ENCODE measurements at places on chromosomes 2 and 18. TPM values are rescaled to one million over a fixed set of nuclear protein-coding genes. Genes with fewer than 3 reads are reported as not detected.

- DNase-seq = no peak
Observed at GRCh38 chr2:130165293-130166016, 15.9 kb downstream of the SMPD4 start.

DNA sequence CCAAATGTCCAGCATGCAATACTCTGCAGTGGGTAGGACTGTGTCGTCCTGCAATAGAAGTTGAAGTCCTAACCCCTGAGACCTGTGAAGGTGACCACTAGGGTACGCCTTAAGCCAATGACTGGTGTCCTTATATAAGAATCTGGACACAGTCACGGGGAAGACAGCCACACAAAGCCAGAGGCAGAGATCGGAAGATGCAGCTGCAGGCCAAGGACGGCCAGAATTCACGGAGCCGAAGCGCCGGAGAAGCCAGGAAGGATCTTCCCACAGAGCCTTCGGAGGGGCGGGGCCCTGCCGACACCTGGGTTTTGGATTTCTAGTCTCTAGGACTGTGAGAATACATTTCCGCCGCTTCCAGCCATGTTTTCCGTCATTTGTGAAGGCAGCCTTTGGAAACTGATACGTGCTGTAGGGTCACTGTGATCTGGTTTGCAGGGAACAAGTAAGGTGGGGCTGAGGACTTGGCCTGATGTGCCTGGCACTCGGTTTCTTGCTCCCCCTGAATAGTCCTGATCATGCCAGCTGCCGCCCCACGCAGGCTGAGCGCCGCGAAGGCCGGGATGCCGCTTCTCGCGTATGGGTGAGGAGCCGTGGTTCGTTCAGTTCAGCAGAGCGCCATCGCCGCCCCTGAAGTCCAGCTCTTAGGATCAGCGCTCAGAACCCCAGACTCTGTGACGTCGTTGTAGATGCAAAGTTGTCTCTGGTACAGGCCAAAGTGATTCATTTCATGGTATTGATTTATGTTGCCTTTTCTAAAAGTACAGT, 38.7 kb downstream of the PTGR3 start:
- no peak for DNase-seq

- no peak for DNase-seq
Observed at GRCh38 chr18:48934723-48935432, 15.9 kb downstream of the SMAD7 start.

DNA sequence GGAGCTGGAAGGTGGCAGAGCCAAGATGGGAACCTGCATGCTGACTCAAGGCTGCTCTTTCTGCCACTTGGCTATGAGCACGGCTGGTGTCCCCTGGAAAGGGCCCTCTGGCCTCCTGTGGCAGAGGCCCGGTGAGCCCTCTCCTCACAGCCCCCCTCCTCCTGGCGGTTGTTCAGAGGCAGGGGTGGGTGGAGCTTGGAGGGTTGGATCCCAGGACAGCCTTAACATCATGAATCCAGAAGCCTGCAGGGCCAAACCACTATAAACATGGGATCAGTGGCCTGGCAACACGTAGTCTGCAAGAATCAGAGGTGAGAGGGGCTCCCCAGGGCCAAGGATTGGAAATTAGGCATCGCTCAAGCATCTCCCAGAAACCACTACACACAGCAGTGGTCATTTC, 48.5 kb upstream of the LOXHD1 start:
- peak; percentile 69 for DNase-seq

GRCh38 chr2:18611604-18612003, 22.2 kb upstream of the NT5C1B start:
- DNase-seq = no peak

The KCNJ13 gene
- not detected for polyA plus RNA-seq

The LCT gene
- not detected for polyA plus RNA-seq

The EMILIN1 gene
- 184 TPM for polyA plus RNA-seq

The TUBA3E gene
- not detected for polyA plus RNA-seq

Data from SK-N-SH (cell line).